ENCODE measurements at places on chromosomes 3 and 15. TPM values are rescaled to one million over a fixed set of nuclear protein-coding genes. Genes with fewer than 3 reads are reported as not detected.

PRR20G gene
- total RNA-seq: not detected

GFM1 gene
- 60.1 TPM for total RNA-seq

IMP3 gene
- 41.7 TPM for total RNA-seq

BAHD1 gene
- 16.2 TPM for total RNA-seq

SYNM gene
- total RNA-seq: 295 TPM

CLDN18 gene
- total RNA-seq: not detected

CSPG5 gene
- total RNA-seq: 0.22 TPM

ZNF660 gene
- 0.73 TPM for total RNA-seq

SPRED1 gene
- total RNA-seq: 9.8 TPM

CRBN gene
- total RNA-seq: 46.9 TPM

DUOX1 gene
- 1.2 TPM for total RNA-seq

ONECUT1 gene
- not detected for total RNA-seq

SERPINI2 gene
- total RNA-seq: 0.40 TPM

SLC51A gene
- not detected for total RNA-seq

CHST2 gene
- 1.7 TPM for total RNA-seq

PHLDB2 gene
- total RNA-seq: 122 TPM

SLC9C1 gene
- 1.7 TPM for total RNA-seq

IL17RD gene
- 5.0 TPM for total RNA-seq

MAP6D1 gene
- total RNA-seq: 3.0 TPM

NMB gene
- total RNA-seq: 1.9 TPM

KY gene
- total RNA-seq: 13.7 TPM

LIPH gene
- total RNA-seq: 0.43 TPM

COL6A5 gene
- not detected for total RNA-seq

PRRT3 gene
- 0.46 TPM for total RNA-seq

PRTG gene
- total RNA-seq: 0.67 TPM

PLD1 gene
- 64.3 TPM for total RNA-seq

PARP15 gene
- total RNA-seq: 0.40 TPM

NTRK3 gene
- 3.2 TPM for total RNA-seq

STX19 gene
- not detected for total RNA-seq

FBXL2 gene
- 1.3 TPM for total RNA-seq

DTX3L gene
- 10.2 TPM for total RNA-seq

PDCD10 gene
- total RNA-seq: 30.4 TPM
